Chondrocyte (in vitro differentiated cells): ENCODE measurements at places on chromosomes 5 and 9. TPM values are rescaled to one million over a fixed set of nuclear protein-coding genes. Genes with fewer than 3 reads are reported as not detected.

MPDZ gene
- 42.5 to 60.4 TPM (median 46.9 TPM) in 3 replicates for total RNA-seq

PPP3R2 gene
- total RNA-seq, result not detected in 3 replicates

HTR4 gene
- total RNA-seq, result not detected in 3 replicates

SLC1A3 gene
- 1.3 to 5.1 TPM (median 1.8 TPM) in 3 replicates for total RNA-seq

SLCO4C1 gene
- 0.10 to 0.15 TPM (median 0.15 TPM) in 3 replicates for total RNA-seq

OMD gene
- total RNA-seq, result 25.6 to 148 TPM (median 28.5 TPM) in 3 replicates

PCDHA9 gene
- 1.2 to 2.0 TPM (median 1.3 TPM) in 3 replicates for total RNA-seq

BTNL9 gene
- not detected in 3 replicates for total RNA-seq

SLC22A5 gene
- total RNA-seq, result 6.1 to 7.1 TPM (median 6.6 TPM) in 3 replicates

LRRC19 gene
- not detected in 3 replicates for total RNA-seq

PCDHA11 gene
- 6.0 to 10.7 TPM (median 6.1 TPM) in 3 replicates for total RNA-seq

SSNA1 gene
- total RNA-seq, result 54.5 to 57.8 TPM (median 55.5 TPM) in 3 replicates

ANKRD18A gene
- 0.29 to 5.2 TPM (median 4.5 TPM) in 3 replicates for total RNA-seq

JADE2 gene
- 16.3 to 17.6 TPM (median 16.8 TPM) in 3 replicates for total RNA-seq

GRM6 gene
- not detected in 3 replicates for total RNA-seq

EQTN gene
- total RNA-seq, result not detected in 3 replicates

SPAAR gene
- total RNA-seq, result 0.70 to 1.3 TPM (median 0.77 TPM) in 3 replicates
